ENCODE measurements at places on chromosomes 2 and 18. TPM values are rescaled to one million over a fixed set of nuclear protein-coding genes. Genes with fewer than 3 reads are reported as not detected.

DNA sequence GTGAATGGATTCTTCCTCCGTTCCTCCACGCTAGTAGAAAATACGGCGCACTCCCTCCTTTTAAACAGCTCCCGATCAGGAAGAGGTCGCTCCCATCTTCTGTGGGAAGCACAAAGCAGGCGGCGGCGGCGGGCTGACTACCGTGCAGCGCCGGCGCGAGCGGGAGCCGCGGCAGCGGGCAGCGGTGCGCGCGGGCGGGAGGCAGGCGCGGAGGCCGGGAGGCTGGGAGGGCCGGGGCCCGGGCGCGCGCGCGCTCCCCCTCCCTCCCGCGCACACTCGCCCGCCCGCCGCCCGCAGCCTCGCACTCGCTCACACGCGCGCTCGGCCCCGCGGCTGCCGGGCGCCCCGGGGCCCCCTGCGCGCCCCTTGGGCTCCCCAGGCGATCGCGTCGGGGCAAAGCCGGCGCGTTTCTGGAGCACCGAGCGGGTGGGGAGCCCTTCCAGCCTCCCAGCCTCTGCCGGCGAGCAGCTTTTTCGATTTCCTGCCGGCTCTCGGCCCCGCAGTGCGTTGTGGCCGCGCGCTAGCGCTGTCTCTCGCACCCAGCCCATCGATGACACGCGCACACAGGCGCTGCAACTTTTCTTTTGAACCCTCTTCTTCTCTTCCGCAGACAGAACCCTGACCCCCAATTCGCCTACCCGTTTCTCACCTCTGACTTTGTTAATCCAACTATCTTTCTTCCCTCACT lies at the start of gene SLC8A1:
TSS of gene SLC8A1 (minus strand) at position 173 of the 688 bp plus-strand sequence.
- H3K4me3 ChIP-seq = peak within 1 kb of the TSS; percentile 95
- H3K27me3 ChIP-seq = peaks cover 14% of the 10 kb centered on the region
- peak; percentile 67 for DNase-seq
- peaks cover 13% of the 10 kb centered on the region for H3K4me1 ChIP-seq

DNA sequence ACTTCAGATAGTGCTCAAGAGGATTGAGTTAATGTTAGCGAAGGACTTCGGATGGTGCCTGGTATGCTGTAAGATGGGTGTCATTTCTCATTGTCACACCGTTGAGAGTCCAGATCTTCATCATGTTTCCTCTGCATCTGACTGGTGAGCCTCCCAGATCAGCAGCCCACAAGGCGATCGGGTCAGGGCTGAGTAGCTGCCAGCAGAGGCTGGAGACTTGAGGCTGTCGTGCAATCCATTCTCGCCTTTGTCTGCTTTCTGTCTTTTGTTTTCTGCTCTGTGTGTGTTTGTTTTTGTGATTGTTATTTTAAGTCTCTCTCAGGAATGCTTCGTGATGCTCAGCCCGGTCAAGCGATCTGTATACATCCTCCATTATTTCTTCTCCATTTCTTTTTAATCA lies 95.8 kb downstream of the TGOLN2 start:
- no peaks in the 10 kb centered on the region for H3K36me3 ChIP-seq
- DNase-seq = no peak
- no peak overlapping the region for H3K27ac ChIP-seq
- H3K4me1 ChIP-seq = peaks cover 18% of the 10 kb centered on the region
- peaks cover 2% of the 10 kb centered on the region for H3K27me3 ChIP-seq

- no peak overlapping the region for H3K4me3 ChIP-seq
- peak overlapping the region; percentile 54 for H3K27ac ChIP-seq
- peaks cover 49% of the 10 kb centered on the region for H3K4me1 ChIP-seq
- DNase-seq = no peak
- H3K27me3 ChIP-seq = peaks cover 11% of the 10 kb centered on the region
These were observed 634 bp upstream of the MSGN1 start for GRCh38 chr2:17815468-17816184.

- no peak for DNase-seq
- H3K4me3 ChIP-seq = no peak overlapping the region
- H3K27me3 ChIP-seq = peaks cover 3% of the 10 kb centered on the region
- no peak overlapping the region for H3K27ac ChIP-seq
- peaks cover 6% of the 10 kb centered on the region for H3K4me1 ChIP-seq
These were observed 4.7 kb downstream of the CTDP1 start for GRCh38 chr18:79684283-79684631.

DNA sequence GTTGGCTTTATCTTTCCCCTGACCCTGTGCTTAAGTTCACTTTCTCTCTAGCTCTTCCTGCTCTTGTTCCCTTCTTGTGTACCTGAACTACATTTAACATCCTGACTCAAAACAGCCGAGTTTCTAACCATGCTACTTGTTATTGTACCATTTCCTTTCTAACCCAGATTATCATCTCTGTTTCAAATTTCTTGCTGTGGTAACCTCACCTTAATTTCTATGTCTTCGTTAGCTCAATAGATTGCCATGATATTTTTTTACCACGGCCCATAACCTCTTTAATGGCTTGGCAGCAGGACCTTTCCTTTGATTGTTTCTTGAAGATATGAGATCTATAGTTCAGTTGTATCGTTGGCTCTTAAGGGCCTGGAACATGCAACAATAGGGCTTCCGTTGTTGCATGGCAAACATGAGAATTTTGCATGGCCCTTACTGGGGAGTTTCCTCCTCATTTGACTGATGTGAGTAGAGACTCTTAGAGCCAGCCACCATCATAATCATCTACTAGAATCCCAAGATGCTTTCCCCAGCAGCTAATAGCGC lies 11.1 kb downstream of the CFAP36 start:
- H3K27ac ChIP-seq = peak overlapping the region; percentile 65
- H3K4me3 ChIP-seq = peak overlapping the region; percentile 50
- peaks cover 8% of the 10 kb centered on the region for H3K27me3 ChIP-seq
- H3K4me1 ChIP-seq = peaks cover 14% of the 10 kb centered on the region

DNA sequence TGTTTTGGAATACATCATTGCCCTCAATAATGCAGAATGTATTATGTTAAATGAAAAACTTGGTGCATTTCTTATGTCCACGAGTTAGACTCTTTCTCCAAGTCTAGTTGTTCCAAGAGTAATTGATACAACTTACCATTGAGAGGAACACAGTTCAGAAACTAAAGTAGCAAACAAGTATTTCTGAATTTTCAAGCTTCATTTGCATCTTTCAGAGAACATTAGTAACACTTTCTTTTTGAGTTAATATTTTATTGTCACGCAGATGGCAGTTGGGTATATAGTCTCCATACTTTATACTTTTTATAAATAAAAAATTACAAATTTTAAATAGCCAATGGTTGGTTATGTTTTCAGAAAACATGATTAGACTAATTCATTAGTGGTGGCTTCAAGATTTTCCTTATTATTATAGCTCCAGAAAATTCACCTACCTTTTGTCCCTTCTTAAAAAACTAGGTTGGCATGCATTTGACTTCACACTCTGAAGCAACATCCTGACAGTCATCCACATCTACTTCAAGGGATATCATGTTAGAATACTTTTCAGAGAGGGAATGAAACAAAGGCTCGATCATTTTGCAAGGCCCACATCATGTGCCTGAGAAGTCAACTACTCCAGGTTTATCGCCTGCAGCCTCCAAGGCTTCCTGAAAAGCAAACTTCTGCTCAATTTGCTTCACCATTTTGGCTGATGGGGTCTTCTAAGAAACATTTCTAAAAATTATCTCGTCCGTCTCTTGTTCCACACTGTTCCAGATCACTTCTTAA lies 29.9 kb downstream of the LYPD6B start:
- DNase-seq = no peak
- no peaks in the 10 kb centered on the region for H3K36me3 ChIP-seq
- no peak overlapping the region for H3K4me3 ChIP-seq

The DHX57 gene
- total RNA-seq = 38.6 TPM

DNA sequence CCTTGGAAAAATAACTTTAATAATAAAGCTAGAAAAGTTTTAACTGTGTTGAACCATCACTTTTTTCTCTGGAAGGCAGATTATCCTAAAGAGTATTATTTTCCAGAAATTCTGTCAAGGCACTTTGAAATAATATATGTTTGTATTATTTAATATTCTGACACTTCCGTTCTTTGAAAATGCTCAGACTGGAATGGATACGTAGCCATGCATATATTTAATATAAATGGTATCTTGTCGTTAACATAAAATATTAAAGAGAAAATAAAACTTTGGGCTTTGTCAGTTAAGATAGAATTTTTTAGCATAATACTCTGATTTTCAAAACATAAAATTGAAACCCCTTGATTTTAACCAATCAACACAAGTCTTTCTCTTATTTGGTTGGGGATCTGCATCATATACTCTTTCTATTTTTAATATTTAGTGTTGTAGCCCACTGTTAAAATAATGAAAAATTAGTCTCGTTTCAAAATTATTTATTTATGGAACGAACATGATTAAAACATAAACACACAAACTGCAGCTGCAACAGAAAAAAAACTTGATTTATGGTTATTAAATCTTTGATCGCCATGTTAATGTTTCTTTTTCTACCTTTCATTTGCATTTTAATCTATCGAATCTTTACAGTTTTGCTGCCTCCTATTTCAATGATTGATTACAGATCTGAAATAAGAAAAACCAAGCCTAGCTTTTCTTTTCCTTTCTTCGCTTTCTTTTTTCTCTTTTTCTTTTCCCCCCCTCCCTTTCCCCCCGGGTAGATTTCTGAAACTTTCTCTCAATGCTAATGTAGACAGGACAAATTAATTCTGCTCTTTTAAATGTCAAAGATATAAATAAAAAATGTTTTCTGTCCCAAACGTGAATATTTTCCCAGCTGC lies 145.5 kb downstream of the MEIS1 start:
- no peak overlapping the region for H3K4me3 ChIP-seq
- peaks cover 9% of the 10 kb centered on the region for H3K4me1 ChIP-seq
- no peaks in the 10 kb centered on the region for H3K36me3 ChIP-seq
- H3K27me3 ChIP-seq = peaks cover 29% of the 10 kb centered on the region

DNA sequence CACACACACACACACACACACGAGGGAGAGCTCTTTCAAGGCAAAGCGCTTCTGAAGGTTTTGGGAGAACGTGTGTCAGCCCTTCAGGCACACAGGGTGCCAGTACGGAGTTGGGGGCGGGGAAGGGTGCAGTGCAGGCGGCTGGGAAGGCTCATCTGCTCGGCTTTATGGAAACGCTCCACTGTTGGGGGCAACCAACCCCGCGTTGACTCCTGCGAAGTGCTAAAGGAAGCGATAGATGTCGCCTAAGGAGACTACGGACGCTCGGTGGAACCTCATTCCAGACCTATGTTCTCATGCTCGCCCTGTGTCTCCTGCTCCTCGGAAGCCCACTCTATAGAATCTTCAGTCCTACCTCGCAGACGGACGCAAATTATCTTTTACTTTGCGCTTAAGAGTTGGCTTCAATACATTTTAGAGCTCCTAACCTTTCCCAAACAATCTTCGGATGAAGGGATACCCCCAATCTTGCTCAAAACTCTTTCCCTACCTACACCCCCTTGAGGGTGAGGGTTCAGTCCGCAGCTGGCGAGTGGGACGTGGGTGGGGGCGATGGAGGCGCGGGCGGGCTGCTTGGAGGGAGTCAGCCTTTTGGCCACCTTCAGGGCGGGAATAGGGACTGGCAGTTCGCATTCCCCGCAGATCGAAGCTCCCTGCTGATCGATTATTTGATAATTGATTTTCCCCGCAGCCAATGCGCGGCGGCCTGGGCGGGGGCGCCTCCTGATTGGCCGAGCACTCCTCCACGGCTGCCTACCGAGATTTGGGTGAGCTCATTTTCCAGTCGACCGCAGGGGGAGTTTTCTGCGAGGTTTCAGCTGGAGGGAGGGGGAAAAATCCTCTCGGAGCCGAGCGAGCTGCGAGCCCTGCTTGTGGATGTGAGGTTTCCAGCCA lies 1.9 kb upstream of the MEIS1 start:
- peak overlapping the region; percentile 97 for H3K4me3 ChIP-seq
- H3K27ac ChIP-seq = peak overlapping the region; percentile 99
- no peaks in the 10 kb centered on the region for H3K36me3 ChIP-seq
- DNase-seq = peak; percentile 93
- H3K27me3 ChIP-seq = peaks cover 34% of the 10 kb centered on the region

DNA sequence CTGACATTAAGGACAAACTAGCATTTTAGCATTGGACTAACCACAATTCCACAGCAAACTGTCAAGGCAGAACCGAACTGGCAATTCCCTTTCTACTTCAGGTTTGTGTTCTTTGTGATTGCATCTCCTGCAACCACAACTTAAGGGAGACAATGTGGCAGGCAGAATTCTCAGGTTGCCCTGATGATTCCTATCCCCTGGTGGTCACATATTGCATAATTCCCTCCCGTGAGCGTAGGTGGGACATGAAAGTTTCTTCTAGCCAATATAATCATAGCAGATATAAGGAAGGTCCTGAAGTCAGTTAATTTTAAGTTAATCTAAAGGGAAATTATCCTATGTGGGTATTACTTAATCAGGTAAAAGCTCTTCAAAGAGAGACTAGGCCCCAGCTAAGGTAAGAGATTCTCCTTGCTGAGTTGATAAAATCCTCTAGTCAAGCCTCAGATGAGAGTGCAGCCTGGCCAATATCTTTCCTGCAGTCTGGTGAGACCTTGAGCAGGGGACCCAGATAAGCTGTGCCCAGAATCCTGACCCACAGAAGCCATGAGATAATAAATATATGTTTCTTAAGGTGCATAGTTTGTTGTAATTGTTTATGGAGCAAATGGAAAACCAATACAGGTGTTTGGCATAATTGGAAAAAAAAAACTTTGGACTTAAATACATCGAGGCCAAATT lies 45.9 kb upstream of the TNP1 start:
- H3K4me1 ChIP-seq = peaks cover 3% of the 10 kb centered on the region
- DNase-seq = no peak
- H3K27me3 ChIP-seq = peaks cover 7% of the 10 kb centered on the region
- H3K4me3 ChIP-seq = no peak overlapping the region

DNA sequence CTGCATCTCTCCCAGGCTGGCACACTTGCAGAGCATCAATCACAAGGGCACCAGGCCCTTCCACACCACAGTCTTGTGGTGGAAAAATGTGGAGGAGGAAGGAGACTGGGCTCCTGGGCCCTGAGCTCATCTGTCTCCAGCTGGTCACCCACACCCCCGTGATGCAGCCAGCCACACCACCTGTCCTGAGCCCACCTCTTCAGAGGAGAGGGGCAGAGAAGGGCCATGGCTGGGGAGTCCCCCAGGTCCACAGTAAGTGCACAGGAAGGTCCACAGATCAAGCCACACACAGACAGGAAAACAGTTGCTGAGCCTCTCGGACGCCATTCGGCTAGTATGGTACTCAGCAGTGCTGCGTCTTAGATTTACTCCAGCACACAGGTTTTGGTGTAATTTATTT lies 203.5 kb upstream of the SALL3 start:
- H3K27me3 ChIP-seq = peaks cover 6% of the 10 kb centered on the region
- peaks cover 5% of the 10 kb centered on the region for H3K4me1 ChIP-seq
- H3K4me3 ChIP-seq = no peak overlapping the region
- H3K27ac ChIP-seq = no peak overlapping the region

GRCh38 chr2:172736424-172737174 lies 954 bp downstream of the RAPGEF4 start:
- H3K4me3 ChIP-seq = peak overlapping the region; percentile 85
- DNase-seq = no peak
- H3K27ac ChIP-seq = peak overlapping the region; percentile 50
- H3K36me3 ChIP-seq = no peaks in the 10 kb centered on the region

DNA sequence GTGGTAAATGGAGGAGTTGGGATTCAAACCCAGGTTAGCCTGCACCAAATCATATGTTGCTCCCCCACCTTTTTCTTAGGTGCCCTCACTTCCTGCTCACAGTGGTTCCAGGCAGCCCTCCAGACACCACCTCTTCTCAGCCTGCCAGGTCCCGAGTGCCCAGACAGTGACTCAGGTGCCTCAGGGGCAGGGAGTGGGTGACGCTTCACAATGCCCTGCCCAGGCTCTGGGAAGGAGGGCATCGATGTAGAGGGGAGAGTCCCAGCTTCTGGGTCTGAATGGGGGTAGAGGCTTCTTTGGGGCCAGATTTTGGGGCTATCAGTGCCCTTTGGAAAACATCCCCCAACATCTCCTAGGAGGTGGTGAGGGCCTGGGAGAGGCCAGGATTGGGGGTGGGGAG lies 5.2 kb upstream of the DNAJB2 start:
- no peak overlapping the region for H3K27ac ChIP-seq
- peaks cover 9% of the 10 kb centered on the region for H3K27me3 ChIP-seq
